NCI-H1417 treated with DMSO at 0.1 percent for 48 hours (cell line): ENCODE measurements at places on chromosomes 3 and 15.
A peak's percentile ranks its signal among the peaks of the same experiment; 100 is the strongest.

- no peak for DNase-seq
These were observed 157.9 kb downstream of the CHSY1 start for GRCh38 chr15:101093958-101094357.

DNA sequence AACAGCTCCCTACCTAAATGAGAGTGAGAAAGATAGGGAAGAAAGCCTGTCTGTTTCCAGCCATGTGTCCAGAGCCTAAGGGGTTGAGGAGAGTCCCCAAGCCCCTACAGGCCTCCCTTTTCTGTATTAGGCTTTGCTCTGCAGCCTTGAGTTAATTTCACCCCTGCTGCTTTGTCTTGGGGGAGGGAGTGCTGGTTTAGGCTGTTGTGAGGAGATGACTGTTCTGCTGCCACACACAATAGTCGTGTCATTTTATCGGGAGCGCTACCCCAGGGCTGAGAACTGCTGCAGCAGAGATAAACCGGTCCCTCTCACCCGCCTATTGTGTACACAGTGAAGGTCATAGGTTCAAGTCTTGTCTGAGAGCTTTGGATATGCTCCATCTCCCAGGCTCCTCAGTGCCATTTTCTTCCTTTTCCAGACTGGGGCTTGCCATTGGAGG, 1.4 kb downstream of the ZNF609 start:
- DNase-seq, result no peak

- no peak for DNase-seq
These were observed 47.8 kb upstream of the CTSH start for GRCh38 chr15:78992416-78993256.

GRCh38 chr15:69551391-69552056, 98.9 kb downstream of the RPLP1 start:
- DNase-seq, result no peak

GRCh38 chr3:29463304-29463703, 182.4 kb downstream of the RBMS3 start:
- DNase-seq, result no peak

DNA sequence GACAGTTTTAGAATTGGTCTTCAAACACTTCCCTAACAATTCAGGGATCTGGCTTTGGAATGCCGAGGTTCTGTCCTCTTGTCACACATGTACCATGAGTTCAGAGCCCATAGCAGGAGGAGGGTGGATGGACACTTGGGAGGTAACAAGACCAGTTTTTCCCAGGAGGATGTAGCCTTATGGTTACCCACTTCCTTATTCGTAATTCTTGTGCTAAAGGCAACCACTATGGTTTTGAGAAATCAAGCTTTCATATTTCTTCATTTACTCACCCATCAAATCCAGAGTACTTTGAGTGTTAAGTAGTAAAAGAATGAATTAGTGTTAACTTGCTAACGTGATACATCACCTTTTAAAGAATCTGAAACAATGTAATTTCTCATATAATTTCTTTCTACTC, 479.6 kb upstream of the ALCAM start:
- no peak for DNase-seq

DNA sequence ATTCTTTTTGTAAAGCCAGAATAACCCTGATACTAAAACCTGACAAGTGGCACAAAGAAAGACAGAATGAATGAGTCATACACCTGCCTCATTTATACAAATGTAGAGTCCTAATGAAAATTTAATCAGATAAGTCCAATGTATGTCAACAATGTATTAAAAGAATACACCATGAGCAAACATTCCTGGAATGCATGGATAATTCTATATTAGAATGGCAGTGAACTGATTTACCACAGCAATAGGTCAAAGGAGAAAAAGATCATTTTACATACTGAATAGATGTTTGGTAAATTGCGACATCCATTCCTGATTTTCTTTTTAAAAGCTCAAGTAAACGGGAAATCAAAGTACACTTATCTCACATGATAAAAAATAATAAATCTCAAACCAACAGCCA, 11.2 kb upstream of the LOXL1 start:
- DNase-seq, result no peak

- no peak for DNase-seq
These were observed 181.5 kb upstream of the LMCD1 start for GRCh38 chr3:8319935-8320634.

GRCh38 chr3:39260957-39261356, 18.9 kb downstream of the CX3CR1 start:
- no peak for DNase-seq

DNA sequence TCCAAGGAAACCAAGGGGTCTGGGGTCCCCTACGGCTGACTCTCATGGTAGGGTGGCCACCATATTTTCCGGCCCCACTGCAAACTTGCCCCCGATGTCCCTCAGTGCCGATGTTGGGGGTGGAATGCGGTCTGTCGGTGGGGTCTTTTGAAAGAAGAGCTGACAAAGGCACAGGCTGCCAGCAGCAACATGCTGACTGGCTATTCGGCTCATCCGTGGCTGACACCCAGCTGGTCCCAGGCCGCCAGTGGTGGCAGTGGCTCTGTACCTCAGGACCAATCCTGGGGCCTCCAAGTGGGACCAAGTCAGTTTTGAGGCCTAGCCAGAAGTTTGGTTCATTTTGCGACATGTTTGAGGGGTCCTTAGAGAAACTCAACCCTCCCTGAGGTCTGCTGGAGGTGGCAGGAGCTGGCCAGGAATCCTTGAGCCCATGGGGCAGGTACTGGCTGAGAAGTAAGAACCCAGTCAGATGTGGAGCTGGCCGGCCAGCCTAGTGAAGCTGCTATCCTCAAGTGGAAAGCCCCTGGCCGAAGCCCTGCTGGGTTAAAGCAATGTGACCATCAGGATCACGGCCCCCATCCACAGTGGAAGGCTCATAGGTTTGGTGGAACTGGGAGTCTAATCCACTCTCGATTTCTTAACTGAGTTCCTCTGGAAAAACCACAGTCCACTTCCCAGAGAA, 17.8 kb downstream of the BMF start:
- DNase-seq, result no peak

DNA sequence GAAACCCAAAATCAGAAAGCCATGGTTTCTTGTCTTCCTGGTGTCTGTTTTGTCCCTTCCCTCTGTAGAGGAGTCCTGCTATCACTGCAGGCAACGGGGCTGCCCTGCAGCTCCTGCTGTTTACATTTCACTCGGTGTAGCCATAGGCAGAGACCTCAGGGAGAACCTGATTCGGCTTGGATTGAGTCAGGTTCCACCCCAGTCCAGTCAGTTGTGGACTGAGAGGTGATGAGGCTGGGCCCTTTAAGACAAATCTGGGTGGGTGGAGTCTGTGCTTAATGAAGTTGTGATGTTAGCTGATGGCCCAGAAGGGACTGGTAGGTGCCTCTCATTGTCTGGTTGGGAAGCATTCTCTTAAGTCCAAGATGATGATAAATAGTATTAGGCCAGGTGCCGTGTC, 35.7 kb downstream of the FLNB start:
- no peak for DNase-seq

GRCh38 chr3:138114431-138114918, 933 bp downstream of the DZIP1L start:
- no peak for DNase-seq

DNA sequence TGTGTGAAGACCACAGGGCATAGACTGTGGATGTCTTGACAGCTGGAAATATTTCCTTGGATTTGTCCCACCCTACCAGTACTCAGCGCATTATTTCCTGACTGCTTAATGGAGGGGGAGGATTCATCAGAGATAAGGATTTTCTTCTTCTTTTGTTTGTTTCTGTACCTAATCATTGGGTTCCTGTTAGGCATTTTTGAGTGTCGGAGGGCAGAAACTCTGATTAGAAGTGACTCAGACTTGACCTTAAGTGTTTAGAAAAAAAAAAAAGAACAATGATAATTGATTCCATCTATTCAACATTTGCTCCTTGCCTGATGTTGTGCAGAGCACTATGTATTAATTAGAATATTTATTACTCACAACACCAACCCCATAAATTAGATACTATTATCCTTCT, 78.5 kb upstream of the SYNPR start:
- no peak for DNase-seq

- no peak for DNase-seq
These were observed 20.2 kb downstream of the NIPA1 start for GRCh38 chr15:22806664-22807063.

DNA sequence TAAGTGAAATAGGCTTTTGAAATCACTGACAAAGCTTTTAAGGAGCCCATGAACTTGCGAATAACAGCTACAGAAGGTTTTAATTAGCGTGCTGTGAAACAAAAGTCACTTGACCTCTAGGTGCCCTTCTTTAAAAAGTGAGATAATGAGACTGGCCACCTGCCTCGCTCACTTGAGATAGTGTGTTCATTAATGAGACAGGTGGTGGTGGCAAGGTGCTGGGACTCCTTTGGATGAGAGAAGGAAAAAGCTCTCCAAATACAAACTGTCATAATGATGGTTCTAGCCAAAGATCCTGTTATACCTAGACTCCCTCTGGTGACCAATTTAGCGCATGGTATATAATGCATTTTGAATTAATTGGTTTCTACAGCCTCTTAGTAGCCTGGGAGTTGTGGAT, 22.7 kb upstream of the IREB2 start:
- DNase-seq, result peak; percentile 93

GRCh38 chr3:71052716-71053115, 530.8 kb downstream of the FOXP1 start:
- no peak for DNase-seq

GRCh38 chr3:186932281-186933181, 2.2 kb downstream of the ST6GAL1 start:
- no peak for DNase-seq

DNA sequence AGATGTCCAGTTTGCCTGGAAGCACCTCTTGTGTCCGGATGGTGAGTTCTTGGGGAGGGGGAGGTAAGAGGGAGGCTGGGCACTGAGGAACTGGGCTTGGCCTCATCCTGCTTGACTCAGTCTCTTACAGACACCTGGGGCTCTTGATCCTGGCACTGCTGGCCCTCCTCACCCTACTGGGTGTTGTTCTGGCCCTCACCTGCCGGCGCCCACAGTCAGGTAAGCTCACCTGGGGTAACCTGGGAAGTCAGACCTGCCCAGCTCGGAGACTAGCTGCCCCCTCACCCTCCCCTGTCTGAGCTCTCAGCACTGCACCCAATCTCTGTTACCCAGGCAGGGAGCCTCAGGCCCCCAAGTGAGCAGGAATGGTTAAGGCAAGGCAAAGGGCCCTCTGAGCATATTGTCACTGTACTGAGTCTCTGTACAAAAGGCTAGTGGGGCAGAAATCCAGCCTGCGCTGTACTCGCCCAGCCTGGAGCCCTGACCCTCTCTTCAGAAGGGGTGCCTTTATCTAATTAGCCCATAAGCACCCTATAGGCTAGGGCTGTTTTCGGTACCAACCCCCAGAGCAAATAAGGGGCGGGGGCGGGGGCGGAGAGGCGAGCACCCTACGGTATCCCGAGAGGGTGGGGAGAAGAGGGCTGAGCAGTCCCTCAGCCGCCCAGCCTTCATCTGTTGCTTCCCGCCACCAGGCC, 2.2 kb upstream of the IL17RC start:
- no peak for DNase-seq

GRCh38 chr3:82130046-82130445, 368.6 kb upstream of the GBE1 start:
- no peak for DNase-seq

DNA sequence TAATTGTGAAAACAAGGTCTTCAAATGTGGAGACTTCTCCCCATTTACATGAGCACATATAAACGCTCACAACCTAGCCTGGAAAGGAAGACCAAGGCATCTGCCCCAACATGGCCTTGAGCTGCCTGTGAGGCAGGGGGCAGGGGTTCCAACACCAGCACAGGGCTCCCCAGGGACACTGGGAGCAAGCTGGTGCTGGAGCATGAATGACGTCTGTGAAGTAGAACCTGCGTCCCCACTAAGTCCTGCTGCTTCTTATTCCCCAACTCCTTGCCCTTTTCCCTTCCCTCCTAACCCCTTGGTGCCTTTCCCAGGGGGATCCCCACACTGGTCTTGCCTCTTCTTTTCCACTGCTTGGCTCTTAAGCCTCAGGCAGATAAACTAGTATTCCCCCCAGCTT, 93.1 kb downstream of the RBPMS2 start:
- no peak for DNase-seq

- peak; percentile 23 for DNase-seq
These were observed 3.2 kb downstream of the ANP32A start for GRCh38 chr15:68817304-68818065.

DNA sequence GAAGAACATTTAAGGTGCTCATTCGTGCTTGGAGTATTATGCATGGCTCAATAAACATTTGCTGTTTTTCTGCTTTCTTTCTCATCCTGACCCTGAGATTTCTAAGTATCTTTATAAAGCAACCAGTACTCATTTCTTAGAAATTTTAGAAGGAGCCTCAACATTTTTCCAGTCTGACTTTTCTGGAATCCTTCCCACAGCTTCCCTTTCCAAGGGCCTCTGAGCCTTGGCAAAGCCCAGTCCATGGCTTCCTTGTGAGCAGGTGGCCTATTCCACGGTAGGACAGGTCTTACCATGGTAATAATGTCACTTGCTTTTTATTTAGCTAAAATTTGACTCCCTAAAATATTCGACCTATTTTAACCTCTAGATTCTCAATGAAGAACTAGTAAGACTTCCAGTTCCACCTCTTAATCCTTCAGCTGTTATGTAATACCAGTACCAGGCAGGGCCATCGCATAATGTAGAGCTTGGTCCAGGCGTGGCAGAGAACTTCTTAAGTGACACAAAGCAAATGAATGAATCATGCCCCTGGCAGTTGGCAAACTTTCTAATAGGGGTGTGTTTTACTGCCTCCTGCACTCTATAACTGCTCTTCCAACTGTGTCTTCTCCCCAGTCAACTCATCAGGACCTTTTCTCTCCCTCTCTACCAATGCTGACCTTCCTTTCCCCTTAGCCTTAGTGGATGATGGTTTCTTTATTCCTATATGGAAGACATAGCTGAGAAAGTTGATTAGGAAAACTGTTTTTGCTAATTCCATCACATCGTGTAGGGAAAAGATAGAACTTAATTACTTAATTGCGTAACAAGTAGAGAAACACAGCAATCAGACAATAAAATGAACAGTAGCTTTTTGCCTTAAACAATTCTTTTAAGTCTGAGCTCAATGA, 894 bp upstream of the TM4SF4 start:
- no peak for DNase-seq

GRCh38 chr3:46890132-46890531, 12.6 kb downstream of the PTH1R start:
- no peak for DNase-seq

DNA sequence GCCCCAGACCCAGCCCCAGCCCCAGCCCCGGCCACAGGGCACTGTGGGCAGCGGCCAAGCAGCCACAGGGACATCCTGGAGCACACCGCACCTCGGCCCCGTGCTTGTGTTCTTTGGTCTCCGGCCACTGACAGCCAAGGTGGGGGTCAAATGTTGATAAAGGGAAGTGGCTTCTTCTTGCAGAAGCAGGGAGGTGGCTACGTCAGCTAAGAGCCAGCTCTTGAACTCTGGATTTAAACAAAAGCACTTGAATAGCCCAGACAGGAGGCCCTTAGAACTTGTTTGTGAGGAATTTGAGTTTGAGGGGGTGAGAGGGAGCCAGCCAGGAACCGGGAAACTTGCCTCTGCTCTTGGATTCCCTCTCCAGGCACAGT, 135.8 kb upstream of the ABHD17C start:
- no peak for DNase-seq
